ENCODE measurements at places on chromosomes 2 and 18.

DNA sequence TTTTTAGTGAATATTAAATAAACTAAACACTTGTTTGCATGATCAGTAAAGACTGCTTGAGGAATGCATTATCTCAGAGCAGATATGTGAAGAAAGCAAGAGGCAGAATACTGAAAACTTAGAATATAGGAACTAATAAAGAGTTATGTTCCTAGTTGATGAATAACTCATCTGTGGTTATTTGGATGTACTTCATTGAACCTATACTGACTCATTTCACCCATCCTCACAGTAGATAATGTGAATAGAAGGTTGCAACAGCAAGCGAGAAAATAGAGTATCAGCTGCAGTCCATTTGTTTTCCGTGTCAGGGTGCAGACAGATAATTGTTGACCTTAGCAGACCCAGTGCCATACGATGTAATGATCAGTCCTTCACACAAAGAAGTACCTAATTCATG is 945.7 kb upstream of the LRRTM1 start:
- no peak for DNase-seq

GRCh38 chr2:75465317-75465984 is 95.3 kb downstream of the EVA1A start:
- no peak for DNase-seq

DNA sequence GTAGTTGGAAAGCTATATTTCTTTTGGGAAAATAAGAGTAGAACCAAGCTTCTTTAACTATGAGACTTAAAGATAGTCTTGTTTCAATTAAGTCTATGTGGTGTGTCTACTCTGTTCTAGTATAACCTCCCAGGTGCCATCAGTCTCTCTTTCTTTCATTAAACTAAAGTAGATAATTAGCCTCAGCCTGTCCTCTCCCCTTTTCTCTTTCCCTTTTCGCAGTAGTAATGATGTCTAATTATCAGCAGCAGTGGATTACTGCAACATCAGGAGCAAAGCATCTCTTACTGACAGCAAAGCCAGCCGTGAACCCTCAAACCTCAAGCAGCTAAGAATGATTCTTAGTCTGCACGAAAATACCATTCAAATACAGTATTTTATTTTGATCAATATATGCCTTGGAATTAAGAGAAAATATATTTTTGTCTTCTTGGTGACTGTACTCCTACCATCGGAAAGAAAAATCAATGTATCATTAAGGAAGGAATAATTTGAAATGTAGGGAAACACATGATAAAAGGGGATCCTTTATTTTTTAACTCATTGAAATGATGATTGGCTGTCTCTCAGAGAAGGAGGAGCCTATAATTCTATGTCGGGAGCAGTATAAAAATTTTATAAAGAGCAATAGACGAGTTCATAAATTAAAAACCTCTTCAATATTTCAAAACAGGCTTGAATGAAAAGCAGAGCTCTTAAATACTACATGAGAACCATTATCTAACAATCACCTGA is 4.5 kb downstream of the NOL4 start:
- DNase-seq: no peak

DNA sequence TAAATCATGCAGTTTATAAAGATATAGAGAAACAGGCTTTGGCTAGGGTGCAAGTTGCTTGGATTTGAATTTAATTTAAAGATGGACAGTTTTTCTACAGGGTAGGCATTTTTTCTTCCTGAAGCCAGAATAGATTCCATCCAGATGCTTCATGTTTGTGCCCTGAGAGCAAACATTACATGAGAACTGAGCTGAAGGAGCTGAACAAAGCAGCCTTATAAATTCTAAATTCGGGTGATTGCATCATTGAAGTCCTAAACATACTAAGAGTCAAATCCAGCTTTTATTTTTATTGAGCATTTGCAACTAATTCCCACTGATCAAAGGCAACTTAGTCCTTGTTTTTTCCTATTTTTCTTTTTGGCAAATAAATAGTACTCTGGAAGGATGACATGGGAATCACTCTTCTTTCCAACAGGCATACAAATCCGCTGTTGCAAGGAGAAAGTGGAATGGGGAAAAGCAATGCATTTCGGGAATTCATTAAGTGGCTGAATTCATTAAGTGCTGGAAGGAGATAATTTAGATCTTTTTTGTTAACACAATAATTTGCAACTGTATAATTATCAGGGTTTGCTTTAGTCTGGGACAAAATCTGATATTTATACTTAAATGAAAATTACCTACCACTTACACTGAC is 828.0 kb downstream of the SLC4A3 start:
- DNase-seq: no peak

GRCh38 chr2:113277474-113278072 is 1.1 kb downstream of the PAX8 start:
- no peak for DNase-seq

GRCh38 chr2:27798948-27799645 is 27.6 kb downstream of the MRPL33 start:
- no peak for DNase-seq

- no peak for DNase-seq
Measured at GRCh38 chr18:38454764-38455469, 889.3 kb upstream of the CELF4 start.

DNA sequence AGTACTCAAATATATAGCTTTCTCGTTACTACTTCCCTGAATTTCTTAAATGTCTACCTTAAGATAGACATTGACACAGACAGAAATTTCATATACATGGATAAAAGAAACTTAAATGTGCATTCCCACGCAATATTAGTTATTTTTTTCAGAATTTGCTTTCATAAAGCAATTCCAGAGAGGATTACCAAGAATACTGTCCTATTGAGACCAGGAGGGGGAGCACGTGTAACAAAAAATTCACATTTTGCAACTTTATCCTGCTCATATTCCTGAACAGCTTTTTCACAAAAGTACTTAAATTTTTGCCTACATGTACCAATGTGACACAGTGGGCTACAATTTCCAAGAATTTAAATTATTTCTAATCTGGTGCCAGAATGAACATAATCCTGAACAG is 30.7 kb upstream of the ERCC3 start:
- no peak for DNase-seq

All from left forelimb (tissue), 1 donor.